ENCODE measurements at places on chromosomes 4 and X. TPM values are rescaled to one million over a fixed set of nuclear protein-coding genes. Genes with fewer than 3 reads are reported as not detected.

PTCHD1 gene
- not detected for total RNA-seq

TLR10 gene
- total RNA-seq, result not detected

AREG gene
- total RNA-seq, result 4.9 TPM

CXorf65 gene
- total RNA-seq, result not detected

RELL1 gene
- total RNA-seq, result 12.5 TPM

NIPAL1 gene
- total RNA-seq, result 1.6 TPM

KDR gene
- 14.5 TPM for total RNA-seq

FTSJ1 gene
- total RNA-seq, result 37.1 TPM

CDS1 gene
- 5.2 TPM for total RNA-seq

DDX53 gene
- not detected for total RNA-seq

CHRNA9 gene
- total RNA-seq, result not detected

PNMA5 gene
- not detected for total RNA-seq

KLB gene
- total RNA-seq, result 2.1 TPM

MAGEC3 gene
- total RNA-seq, result not detected

TMLHE gene
- total RNA-seq, result 16.2 TPM

RTL9 gene
- total RNA-seq, result not detected

SSX4 gene
- total RNA-seq, result not detected

PLXNB3 gene
- total RNA-seq, result 4.2 TPM

CWH43 gene
- total RNA-seq, result not detected

FABP2 gene
- not detected for total RNA-seq

GNPDA2 gene
- total RNA-seq, result 8.6 TPM

PDZD4 gene
- total RNA-seq, result 1.6 TPM

- DNase-seq, result no peak
Measured at GRCh38 chrX:11953615-11954014, 184.7 kb upstream of the FRMPD4 start.

- DNase-seq, result peak; percentile 13
Measured at GRCh38 chr4:54384563-54384962, 155.5 kb downstream of the PDGFRA start.

DNA sequence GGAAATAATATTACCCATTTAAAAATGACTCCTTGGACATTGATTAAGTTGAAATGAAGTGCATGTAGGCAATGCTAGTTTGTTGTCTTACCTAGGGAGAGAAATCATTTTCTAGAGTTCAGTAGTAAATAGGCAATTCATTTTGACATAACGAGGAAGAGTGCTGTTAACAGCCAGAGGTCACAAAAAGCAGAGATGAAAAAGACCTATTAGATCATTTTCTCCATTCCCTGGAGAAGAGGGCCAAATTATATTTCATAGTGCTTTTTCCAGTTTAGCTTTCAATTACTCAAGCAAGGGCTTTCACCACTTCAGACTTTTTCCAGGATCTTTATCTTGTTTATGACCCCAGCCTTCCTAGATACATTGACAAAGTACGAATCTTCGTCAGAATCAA, 374.3 kb upstream of the GALNT7 start:
- DNase-seq, result no peak

GRCh38 chrX:125404667-125405160, 85.0 kb downstream of the TEX13C start:
- DNase-seq, result no peak

- DNase-seq, result no peak
Measured at GRCh38 chr4:108116423-108117168, 52.1 kb downstream of the LEF1 start.

DNA sequence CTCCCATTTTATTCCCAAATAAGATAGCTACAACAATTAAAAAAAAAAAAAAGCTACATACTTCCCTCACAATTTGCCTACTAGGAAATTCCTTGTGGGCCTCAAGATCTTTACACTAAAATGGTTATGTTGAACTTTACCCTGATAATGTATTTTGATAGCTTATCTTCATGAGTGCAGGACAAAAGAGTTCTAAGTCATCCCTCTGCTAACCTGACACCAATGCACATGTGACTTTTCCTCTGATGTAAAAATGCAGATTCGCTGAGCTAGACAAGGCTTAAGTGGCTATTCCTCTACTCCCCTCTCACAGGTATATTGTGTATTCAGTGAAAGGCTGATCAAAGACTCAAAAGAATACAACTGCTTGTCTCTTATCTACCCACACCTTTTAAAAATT, 22.5 kb downstream of the ELF2 start:
- no peak for DNase-seq

GRCh38 chrX:70026112-70026850, 23.5 kb downstream of the AWAT2 start:
- DNase-seq, result no peak

GRCh38 chr4:106369456-106370060, 980 bp upstream of the GIMD1 start:
- peak; percentile 11 for DNase-seq

DNA sequence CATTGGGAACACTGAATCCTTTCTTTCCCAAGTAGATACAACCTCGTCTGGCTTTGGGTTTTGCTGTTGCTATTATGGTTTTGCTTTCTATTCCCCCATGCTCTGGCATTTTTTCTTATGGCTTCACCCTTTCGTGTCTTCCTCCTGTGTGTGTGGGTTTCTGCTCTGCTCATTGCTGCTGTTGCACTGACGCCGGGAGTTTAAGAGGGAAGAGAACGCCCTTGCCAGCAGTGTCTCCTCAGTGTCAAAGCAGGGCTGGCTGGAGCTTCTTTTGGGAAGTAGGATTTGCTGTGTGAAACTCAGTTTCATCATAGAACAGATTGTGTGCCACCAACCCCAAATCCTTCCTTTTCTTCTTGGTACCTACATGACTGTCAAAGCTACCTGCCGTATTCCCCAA, 63.7 kb downstream of the CLDN22 start:
- no peak for DNase-seq

- DNase-seq, result no peak
Measured at GRCh38 chrX:10676235-10676957, 56.0 kb upstream of the MID1 start.

GRCh38 chr4:2560167-2560566, 23.7 kb downstream of the FAM193A start:
- DNase-seq, result no peak

GRCh38 chrX:81890521-81890920, 688.6 kb downstream of the SH3BGRL start:
- no peak for DNase-seq

DNA sequence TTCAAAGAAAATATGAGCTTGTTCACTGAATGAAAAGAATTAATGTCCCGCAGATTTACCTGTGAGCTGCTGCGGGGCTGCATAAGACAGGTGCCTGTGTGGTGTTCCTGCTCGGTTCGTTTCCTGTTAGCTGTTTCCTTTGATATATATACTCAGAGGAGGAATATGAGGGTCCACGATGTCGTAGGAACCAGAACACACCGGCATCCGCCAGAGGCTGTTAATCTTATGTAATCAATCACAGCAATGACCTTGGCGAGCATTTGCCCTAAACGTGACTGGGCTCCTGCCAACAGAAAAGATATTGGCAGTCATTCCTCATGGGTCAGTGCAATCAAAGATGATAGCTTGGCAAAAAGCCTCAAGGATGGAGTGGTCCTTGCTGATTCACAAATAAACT, 260.1 kb downstream of the EVC2 start:
- DNase-seq, result no peak

DNA sequence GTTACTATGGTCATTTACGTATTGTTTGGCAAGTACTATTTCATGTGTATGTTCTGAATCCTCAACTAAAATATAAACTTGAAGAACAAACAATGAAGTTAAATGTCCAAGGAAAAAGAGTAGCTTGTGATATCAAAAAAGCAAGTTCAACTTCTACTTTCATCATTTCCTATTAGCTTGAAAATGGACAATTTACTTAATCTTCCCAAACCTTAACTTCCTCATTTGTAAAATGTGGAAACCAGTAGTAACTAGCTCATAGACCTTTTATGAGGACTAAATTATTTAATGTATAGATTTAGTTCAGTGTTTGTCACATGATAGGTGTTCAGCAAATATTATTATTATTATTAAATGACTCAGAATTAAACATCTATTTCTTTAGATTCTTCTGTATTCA, 276.8 kb upstream of the TET2 start:
- no peak for DNase-seq

DNA sequence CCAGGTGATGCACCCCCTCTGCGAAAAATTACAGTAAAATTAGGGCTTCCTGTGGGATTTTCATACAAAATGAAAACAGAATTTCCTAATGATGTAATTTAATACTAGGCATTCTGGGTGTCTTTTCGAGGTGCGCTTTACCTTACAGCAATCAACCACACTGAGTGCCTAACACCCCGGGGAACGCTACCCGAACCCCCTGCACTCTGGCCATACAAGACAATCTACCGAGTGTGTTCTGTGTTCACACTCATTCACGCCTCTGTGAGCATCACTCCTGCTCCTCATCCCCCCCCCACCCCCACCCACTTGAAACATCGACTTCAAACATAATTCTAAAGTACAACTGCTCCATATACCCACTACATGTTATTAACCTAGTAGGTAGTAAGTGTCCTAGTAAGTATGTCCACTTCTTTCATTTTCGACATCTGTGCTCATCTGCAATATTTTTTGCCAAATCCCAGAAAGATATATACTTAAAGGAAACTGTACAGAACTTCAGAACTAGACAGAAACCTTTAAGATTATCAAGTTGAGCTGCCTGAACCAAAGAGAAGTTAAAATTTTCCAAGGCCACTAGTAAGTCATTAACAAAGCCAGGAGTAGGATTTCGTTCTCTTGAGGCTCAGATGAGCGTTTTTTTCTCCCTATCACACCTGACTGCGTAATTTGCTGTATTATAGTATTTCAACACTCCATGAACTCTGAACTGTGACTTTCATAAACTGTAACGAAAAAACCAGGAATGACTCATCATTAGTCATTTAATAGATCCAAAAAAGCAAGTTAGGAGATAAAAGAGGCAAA, 80.0 kb downstream of the FAT1 start:
- DNase-seq, result no peak

GRCh38 chrX:348461-349117, 30.0 kb upstream of the GTPBP6 start:
- DNase-seq, result no peak

DNA sequence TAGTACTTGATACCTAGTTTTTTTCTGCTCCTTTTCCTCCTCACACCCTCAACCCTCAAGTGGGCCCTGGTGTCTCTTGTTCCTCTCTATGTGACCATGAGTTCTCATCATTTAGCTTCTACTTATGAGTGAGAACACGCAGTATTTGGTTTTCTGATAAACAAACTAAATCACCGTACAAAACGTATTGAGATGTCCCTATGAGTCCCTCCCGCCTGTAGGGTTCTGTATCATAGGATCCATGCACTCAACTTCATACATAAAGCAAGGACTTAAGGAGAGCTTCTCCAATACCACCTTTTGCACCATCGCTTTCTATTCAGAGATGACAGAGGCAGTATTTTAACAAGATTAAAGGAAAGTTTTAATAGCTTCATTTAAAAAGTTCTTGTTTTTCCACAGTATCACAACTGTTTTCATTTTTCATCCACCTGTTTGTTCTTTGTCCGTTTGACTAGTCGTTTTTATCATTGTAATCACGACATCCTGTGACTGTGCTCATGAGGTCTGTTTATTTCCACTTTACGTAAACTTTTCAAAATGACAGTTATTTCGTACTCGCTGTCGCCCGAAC, 457 bp upstream of the RAB9A start:
- DNase-seq, result no peak

- DNase-seq, result no peak
Measured at GRCh38 chrX:9308426-9308825, 156.4 kb upstream of the TBL1X start.

DNA sequence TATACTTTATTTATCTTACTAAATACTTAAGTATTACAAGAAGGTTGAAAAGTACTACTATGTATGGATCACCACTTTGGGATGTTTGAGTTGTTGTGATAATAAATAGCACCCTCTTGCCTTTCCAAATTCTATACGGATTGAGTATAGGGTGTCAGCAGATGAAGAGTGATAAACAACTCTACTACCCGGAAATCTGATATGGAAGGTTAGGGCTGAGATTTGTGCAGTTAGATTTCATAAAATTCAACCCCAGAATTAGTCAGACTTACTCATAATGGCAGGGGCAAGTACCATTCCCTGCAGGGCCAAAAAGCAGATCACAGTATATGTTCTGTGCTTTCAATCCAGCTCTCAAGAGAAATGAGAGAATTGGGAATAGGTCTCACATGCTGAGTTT, 1008.9 kb upstream of the PCDH7 start:
- DNase-seq, result no peak

- DNase-seq, result peak; percentile 9
Measured at GRCh38 chr4:21948347-21949072, at the start of gene KCNIP4. Gene KCNIP4 (minus strand): TSS chr4:21948772.

- no peak for DNase-seq
Measured at GRCh38 chr4:110623718-110624397, 981 bp upstream of the PITX2 start.

GRCh38 chr4:109803924-109804571, 2.2 kb upstream of the CFI start:
- peak; percentile 54 for DNase-seq

DNA sequence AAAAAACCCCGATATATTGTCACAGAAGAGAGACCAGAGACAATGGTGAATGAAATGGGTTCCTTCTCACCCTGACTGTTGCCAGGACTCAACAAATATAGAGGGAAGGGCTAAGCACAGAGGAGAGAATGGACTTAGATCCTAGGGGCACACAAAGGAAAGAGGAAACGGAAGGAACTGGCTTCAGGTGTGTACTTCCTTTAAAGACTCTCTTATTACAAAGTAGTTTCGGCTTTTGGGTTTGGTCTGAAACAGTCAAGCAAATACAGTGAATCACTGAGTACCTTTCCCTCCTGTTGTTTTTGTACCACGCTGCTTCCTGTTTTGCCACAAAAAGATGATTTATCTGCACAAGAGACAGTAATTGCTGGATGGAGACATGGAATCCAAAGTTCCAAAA, 46.1 kb upstream of the S100G start:
- DNase-seq, result no peak

DNA sequence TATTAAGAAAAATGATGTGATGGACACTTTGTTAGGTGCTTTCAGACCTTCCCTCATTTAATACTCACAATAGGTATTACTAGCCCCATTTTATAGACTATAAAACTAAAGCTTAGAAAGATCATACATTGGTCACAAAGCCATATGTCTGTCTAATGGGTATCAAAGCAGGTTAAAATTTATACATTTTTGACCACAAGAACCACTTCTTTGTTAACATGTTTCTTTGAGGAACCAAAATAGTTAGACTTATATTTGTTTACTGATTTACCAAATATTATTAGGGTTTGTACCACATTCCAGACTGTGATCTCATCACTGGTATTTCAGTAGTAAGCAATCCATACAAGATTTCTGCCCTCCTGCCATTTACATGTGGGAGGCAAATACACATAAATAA, 363.3 kb downstream of the NAF1 start:
- no peak for DNase-seq

GRCh38 chr4:113179091-113179490, 129.6 kb downstream of the ANK2 start:
- no peak for DNase-seq

DNA sequence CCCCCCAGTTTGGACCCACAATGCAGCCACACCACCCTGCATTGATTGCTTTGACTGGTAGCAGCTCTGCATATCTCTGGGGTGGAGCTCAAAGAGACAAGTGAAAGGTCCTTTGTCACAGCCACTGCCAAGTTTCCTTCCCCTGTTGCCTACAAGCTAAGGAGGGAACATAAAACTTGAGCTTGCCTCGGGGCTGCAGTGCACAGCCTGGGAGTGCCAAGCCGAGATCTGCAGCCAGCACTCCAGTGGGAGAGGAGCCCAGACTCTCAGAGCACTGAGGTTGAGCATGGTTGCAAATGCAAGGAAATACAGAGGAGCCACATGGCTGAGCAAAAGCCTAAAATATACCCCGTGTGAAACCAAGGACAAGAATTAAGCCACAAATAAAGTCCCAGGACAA, 142.2 kb downstream of the DKK2 start:
- no peak for DNase-seq

GRCh38 chr4:77184974-77185373, 28.0 kb downstream of the CCNG2 start:
- DNase-seq, result no peak
